ENCODE measurements at places on chromosomes 4 and X.

DNA sequence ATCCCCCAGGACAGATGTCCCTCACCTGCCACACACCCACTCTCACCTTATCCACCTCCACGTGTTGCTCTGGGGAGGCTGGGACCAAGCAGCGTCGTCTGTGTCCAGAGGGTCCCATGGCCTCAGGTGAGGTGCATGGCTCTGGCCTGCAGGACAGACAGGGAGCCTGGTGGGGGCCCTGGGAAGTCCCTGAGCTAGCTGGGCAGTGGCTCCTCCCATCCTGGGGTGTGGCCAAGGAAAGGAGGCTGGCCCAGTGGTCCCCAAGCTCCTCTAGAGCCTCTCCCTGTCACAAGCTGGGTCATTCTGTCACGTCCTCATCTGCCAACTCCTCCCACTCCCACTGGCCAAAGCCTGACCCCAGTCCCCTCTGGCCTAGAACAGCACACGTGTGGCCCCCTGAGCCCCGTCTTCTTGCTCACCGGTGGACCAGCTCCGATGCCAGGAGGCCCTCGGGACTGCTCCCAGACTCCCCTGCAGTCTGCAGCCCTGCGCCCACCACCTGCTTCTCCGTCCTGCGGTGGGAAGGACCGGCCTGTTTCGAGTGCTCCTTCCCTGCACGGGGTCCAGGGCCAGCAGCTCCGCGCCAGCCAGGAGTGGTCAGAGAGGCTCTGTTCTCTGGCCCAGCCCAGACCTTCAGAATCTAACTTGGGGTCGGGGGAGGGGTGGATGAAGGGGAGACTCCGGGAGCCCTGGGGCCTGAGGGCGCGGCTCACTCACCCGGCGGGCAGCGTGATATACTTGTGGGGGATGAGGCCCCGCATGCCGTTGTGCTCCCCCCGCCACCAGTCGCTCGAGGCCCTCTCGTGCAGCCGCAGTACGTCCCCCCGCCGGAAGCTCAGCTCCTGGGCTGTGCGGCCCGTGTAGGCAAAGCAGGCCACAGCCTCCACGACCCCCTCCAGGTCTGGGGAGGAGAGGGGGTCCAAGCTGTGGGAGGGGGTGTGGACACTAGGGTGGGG, 4.8 kb downstream of the AVPR2 start:
- DNase-seq, result no peak

DNA sequence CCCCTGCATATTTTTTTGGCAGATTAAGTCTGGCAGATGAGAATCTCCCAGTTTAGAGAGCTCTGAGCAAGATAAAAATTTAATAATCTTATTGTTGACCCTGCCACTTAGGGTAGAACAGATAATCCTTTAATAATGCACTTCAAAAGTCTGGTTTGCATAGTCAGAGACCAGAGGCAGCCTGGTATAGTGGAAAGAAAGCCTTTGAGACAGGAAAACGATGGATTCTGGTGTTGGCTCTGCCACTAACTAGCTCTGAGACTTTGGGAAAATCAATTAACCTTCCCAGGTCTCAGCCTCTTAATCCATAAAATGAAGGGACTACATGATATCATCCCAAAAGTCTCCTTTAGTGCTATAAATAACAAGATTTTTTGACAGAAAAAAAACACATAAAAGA, 824.5 kb downstream of the STIM2 start:
- no peak for DNase-seq

DNA sequence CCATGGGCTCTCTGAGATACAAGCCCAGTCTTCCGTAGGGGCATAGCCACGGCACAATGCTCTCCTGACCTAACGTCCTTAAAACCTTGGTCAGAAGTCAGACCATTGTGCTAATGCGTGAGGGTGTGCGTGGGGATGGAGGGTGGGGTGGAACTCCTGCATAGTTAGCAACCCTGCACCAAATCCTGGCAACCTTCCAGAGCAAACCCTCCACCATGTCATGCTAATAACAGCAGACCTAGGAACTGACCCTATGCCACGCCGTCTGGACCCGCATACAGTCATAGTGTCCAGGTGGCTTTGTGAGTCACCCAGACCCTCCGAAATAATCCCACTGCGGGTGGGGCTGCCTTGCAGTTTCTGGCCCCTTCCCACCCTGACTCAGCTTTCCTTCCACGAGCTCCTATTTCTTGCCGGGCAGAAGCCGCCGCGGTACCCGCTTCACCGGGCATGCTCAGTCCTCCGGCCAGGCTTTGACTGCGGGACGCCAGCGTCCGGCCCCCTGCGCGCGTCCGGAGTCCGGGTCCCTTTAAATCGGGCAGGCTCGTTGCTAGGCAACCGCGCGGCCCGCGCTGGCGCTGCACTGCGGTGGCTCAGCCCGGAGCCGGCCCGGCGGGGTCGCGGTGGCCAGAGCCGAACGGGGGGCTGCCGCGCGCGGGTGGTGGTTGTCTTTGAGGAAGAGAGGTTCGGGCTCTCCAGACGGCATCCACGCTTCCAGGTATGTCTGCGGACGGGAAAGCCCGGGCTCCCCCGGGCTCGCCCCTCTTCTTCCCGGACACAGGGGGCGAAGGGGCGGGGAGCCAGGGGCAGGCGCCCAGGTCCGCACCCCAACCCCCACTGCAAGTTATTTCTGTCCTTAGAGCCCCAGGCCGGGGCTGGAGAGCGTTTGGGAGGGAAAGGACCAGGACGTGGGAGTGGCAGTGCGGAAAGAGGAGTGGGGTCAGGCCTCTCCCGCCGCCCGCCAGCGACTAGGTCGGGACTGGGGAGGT, at the start of gene CCDC160:
CCDC160 (plus strand) TSS at position 557 of the 989 bp plus-strand sequence. CDS start 7,619 bp downstream, outside the sequence.
- no peak for DNase-seq

- DNase-seq, result no peak
Measured at GRCh38 chrX:132924426-132924825, 34.0 kb downstream of the HS6ST2 start.

- no peak for DNase-seq
Measured at GRCh38 chr4:61520681-61521160, 320.6 kb downstream of the ADGRL3 start.

DNA sequence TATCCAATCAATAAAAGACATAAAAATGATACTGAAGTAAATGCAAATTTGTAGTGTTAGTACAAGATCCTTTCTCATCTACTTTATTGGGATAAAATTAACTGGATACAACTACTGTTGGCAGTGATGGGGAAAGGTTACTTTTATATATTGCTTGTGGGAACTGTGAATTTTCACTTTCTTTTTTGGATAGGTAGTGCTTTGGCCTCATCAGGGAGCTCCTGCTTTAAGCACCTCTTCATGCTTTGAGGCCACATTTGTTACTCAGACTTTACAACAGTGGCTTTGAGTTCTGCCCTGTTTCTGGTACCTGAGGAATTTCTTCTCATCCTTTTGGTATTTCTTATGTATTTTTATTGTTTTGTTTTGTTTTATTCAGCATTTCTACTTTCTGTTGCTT, 316.8 kb upstream of the ZCCHC13 start:
- no peak for DNase-seq

DNA sequence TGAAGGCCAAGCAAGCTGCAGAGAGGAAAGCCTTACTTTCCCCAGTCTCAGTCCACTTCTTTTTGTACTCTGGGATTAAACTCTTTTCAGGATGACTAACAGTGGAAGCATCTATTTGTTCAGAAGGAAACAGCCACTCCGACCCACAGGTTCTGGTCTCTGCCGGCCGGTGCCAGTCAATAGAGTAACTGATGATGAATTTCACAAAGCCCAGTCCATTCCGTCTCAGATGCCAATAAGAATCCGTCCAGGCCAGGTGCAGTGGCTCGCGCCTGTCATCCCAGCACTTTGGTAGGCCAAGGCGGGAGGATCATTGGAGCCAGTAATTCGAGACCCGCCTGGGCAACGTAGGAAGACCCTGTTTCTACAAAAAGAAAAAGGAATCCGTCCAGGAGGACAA, 58.5 kb upstream of the HELT start:
- no peak for DNase-seq

GRCh38 chr4:163164110-163164509, 2.6 kb downstream of the NAF1 start:
- no peak for DNase-seq

DNA sequence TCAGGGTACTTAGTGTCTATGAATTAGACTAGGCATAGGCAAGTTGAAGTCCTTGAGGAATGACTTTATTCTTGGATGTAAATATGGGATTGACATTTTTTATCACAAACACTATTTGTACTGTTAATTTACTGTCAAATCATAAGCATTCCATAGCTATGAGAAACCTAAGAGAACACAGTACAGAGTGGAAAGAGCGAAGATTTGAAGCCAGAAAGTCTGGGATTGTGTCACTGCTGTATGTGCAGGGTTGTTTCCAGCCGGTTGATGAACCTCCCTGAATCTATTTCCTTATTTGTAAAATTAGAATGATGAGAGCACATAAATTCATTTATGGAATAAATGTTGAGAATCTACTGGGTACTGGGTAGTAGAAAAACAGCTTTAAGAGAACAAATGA, 14.4 kb upstream of the KLHL5 start:
- DNase-seq, result no peak

DNA sequence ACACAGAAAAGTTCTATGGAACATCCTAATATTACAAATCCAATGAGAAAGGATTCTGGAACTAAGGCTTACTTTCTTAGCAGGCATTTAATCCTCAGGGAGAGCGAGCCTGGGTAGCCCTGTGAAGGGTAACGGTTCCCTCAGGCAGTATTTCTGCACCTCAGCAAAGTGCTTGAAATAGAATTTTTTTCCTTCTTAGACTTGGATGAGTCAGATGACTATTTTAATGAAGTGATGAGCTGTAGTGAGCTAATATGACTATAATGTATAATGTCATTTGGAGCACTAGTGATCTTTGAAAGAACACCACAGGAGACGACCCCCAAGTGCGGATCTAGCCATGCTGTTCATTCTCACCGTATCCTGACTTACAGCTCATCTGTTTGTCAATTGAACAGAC, 493.0 kb upstream of the FAM241A start:
- no peak for DNase-seq

DNA sequence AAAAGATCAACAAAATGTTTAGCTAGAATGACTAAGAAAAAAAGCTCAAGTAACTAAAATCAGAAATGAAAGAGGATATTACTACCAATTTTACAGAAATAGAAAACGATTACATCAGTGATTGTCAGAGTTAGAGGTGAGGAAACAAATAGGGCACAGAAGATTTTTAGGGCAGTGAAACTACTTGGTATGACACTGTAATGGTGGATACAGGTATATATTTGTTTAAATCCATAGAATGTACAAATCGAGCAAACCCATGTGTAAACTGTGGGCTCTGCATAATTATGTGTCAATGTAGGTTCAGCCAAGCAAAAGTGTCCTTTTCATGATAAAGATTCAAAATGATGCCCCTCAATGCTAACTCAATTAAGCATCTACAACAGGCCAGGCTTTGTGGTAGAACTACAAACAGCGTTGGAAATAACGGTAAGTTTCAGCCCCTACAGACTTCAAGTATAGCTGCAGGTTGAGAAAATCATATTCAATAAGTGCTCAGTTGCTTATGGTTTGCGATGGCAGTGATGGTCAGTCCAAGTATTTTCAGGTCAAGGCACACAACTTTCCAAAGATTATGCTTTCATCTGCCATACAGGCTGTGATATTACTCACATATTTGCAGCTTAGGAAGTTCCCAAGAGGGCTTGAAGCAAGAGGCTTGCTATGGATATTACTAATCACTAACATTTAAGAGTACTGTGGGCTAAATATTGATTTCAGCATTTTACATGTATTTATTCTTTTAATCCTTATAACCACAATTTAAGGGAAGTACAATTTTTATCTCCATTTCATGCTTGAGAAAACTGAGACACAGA, 158.6 kb downstream of the TET2 start:
- no peak for DNase-seq

DNA sequence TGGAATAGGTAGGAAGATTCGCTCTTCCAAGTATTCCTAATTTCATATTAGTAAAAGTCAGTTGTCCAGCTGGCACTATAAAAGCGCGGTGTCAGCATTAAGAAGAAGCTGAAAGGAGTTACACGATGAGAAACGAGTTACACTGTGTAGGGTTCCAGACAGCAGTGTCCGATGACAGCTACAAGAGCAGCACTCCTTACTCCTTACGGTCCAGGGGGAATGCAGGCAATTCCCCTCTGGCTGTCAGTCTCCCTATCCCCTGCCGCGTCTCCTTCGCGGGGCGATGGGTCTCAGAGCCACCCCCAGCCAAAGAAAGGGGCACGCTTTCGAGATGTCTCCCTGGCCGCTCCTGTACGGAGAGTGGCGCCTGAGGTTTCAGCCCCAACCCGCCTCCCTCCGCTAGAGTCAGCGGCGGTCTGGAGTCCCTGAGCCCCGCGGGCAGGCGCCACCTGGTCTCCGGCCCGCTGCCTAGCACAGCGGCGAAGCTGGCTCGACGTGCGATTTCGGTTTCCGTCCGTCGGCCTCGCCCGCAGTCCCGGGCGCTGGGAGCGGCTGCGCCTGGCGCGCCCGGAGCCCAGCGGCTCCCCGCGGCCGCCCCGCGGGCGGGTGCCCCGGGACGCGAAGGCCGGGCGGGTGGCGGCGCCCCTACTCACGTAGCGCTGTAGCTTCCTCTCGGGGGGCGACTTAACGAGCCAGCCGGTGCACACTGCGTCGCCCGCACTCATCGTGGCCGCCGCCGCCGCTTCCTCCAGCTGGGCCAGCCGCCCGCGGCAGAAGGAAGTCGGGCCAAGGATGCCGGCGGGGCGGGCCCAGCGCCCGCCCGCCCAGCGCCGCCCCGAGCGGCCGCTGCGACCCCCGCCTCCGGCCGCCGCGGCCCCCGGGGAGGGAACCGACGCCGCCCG, at the start of gene GAB3:
GAB3 (minus strand) TSS at position 777 of the 902 bp plus-strand sequence; CDS start at position 725, 52 bp downstream.
- DNase-seq, result peak; percentile 21

GRCh38 chr4:101288365-101289145, 58.8 kb downstream of the PPP3CA start:
- no peak for DNase-seq

- DNase-seq, result no peak
Measured at GRCh38 chrX:2401201-2401589, 99.6 kb downstream of the DHRSX start.

- DNase-seq, result no peak
Measured at GRCh38 chr4:12679217-12679616, 804.9 kb downstream of the RAB28 start.

DNA sequence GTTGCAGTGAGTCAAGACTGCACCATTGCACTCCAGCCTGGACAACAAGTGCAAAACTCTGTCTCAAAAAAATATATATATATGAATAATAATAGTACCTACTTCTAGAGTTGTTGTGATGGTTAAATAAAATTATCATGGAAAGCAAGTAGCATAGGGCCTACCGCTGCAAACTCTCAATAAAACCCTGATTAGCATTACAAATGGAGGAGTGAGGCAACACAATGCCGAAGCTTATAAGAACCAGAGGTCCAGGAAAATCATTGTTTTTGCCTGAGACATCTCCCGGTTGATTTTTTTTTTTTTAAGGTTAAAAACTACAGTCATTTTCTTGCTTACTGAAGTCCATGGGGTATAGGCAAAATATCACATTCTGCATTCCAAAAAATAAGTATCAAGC, 185.0 kb upstream of the GALNT7 start:
- DNase-seq, result no peak

Data from T-helper 1 cell (primary cell).